NCI-H1694 (cell line): ENCODE measurements at places on chromosomes 5 and 9.

DNA sequence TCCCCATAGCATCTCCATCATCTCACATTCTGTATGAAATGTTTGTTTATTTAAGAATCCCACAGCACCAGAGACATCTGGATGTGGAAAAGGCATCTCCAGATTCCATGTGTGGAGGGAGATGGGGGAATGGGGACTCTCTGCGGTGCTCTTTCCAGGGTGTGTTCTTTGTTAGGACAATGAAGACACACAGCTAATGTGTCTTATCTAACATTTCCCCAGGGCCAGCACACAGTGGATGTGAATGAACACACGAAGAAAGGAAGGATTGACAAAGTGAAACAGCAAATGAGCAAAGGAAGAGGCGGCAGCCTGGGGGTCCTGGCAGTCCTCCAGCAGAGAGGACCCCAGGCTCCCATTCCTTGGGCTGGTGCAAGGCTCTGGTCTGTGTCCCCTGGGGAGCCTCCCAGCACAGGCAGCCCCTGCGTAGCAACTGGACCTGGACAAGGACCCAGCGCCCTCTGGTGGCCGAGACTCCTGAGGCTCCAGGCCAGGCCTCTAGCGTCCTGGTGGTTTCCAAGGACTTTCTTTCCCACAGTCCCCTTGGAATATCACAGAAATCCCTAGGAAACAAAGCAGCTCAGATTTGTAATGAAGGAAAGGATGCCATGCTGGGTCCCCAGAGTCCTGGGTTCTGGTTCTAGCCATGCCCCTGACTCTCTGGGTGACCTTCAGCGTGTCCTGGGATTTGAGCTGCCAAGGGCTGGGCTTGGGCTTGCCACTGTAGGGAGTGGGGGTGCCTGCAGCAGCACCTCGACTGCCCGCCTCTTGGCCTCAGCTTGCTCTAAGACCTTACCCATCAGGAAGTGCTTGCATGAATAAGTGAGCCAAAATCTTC is 3.5 kb upstream of the PDLIM7 start:
- peak; percentile 80 for DNase-seq

DNA sequence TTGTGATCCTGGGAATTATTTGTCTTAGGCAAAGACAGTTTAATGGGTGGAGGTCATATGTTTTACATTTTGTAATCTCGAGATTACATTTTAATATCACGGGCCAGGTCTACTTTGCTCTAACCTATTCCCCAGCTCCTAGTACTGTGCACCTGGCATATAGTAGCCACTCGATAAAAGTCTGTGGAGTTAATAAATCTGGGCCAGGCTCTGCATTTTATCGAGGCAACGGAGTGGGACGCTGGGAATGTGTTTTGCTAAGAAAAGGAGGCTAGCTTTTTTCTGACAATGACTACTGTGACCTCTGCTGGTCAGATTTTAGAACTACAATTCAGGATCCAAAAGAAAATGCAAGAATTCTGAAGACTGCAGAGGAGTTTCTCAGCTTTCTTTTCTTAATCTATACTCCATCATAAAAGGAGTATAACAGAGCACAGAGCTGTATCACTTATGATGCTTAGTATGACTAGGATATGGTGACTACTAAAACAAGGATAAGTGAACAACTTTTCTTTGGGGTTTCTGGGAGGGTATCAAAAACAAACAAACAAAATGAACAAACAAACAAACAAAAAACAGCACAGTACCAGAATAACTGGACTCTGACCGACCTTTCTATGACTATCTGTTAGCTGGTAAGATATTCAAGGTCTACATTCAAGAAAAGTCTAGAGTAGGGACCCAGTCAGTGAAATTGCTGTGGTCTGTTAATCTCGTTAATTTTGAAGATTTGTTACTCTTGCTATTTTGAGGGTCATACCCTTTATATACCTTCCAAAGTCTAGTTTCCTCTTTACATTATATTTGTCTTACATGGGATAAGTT is 46.1 kb upstream of the CER1 start:
- DNase-seq = peak; percentile 60

DNA sequence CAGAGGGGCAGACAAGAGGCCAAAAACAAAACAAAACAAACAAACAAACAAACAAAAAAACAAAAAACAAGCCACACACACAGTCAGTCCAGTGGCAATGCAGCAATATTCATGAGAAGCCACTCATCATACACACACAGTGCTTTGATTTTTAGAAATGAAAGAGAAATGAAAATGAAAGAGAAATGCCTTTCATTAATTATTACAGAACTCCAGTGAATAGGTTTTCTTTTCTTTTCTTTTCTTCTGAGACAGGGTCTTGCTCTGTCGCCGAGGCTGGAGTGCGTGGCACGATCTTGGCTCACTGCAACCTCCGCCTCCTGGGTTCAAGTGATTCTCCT is 36.9 kb downstream of the SPRY4 start:
- DNase-seq = no peak

- peak; percentile 92 for DNase-seq
Observed at GRCh38 chr9:4987961-4988421, 2.9 kb downstream of the JAK2 start.

GRCh38 chr5:33788922-33789566 is 102.7 kb downstream of the ADAMTS12 start:
- DNase-seq = no peak

- DNase-seq = no peak
Observed at GRCh38 chr9:115195912-115196311, 78.0 kb upstream of the TNC start.

DNA sequence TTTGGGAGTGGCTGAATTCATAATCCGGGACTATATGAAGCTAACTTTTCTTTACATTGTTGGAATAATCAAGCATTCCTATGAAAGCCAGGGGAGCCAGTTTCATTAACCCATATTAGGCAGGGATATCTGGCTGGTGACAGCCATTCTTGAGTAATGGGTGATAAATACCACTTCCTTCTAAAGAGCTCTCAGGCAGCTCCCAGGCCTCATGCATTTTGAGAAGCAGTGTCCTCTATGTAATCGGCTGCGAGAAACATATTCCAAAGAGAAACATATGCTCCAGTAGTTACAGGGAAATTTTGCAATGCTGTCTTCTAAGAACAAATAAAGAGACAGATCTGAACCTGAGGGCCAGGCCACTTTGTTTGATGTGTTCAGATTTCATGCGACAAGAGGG is 83.1 kb downstream of the MSX2 start:
- no peak for DNase-seq

GRCh38 chr9:3510796-3511195 is 15.0 kb downstream of the RFX3 start:
- no peak for DNase-seq

GRCh38 chr5:78542321-78542840 is 106.2 kb downstream of the LHFPL2 start:
- DNase-seq = no peak

DNA sequence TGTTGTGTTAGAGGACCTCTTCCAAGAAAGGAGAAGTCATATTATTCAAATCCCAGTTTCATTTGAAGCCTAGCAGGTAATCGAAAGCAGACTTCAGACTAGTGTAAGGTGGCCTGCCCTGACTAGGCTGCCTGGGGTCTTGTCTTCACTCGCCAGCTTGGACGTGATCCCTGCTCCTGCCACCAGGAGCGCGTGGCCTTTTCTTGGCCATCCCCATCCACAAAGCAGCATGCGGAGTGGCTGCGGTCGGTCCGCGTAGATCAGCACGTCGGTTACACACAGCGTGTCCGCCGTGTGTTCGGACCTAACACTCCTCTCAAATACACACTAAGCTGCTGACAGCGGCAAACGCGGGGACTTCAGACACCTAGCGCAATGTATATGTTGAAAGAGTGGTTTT is 37.3 kb downstream of the CFAP77 start:
- no peak for DNase-seq
